ENCODE measurements at places on chromosomes 3 and 15.
A peak's percentile ranks its signal among the peaks of the same experiment; 100 is the strongest.

DNA sequence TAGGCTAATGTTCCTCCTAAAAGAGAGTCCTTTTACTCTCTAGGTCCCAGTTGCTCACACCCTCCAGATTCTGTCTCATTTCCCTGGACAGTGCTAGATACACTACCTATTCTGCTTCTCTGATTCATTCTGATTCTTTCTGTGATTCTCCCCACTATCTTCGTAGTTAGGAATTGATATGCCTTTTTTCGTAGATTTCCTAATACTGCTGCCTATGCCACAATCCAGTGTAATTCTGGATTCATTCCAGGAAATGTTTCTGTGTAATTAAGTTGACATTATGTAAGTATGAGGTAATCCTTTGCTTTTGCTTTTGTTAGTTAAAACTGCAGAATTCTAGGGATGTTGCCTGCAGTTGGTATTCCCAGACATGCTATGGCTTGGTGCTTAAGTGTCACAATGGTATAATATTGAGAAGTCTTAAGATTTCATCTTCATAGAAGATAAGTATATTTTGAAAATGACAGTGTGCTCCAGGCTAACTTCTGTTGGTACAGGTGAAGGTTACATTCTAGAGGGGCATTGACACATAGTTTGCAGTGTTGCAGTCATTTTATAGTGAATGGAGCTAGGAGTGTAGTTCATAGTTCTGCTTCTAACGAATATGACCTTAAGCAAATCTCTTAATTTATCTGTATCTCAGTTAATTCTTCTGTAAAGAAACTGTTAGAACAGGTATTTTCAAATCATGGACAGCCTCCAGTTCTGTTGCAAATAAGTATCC, 54.3 kb downstream of the RIOX2 start:
- DNase-seq = no peak

DNA sequence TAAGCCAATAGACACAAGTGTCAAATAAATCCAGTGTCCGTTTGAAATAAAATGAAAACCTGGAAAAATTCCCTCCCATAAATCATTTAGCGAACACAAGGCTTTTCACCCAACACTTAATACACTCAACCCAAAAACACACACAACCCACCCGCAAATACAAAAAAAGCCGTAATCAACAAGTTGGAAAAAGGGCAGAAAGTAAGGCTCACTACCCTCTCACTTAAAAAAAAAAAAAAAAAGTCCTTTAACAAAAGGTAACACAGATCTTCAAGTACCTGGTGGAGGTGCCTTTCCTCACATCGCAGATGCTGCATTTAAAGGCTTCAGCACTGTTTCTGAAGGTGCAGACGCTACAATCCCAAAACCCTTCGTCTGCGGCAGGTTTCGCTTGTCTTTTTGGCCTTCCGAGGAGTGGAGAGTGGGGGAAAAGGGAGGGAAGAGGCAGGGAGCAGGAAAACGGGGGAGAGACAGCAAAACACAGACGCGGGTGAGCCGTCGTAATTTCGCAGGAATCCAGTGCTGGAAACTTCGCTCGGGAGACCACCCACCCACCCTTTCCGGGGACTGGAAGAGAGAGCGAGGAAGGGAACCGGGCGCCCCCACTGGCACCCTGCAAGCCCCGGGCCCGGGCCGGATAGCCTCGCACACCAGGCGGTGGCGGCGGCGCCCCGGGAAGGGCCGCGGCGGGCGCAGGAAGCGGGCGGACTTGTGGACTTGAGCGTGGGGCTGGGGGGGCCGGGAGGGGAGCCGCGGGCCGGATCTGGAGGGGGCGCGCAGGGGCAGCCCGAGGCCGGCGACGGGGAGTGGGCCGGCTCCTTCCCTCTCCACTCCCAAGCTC, 401.8 kb downstream of the SHQ1 start:
- no peak for DNase-seq

DNA sequence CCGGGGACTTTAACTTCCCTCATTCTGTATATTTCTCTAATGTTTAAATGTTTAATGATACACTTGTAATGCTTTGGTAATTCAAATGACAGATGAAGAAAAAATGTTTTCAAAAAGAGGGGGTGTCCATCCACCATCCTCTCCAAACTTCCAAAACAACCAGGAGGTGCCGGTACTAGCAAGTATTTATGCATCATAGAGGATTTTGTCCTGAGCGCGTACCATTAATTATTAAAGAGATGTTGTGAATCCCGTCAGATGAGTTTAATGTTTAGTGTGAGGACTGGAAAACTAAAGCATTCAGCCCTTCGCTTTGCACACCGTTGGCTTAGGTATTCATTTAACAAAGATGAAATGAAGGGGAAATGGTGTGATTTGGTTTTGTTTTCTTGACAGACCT, 1.3 kb downstream of the SLC28A1 start:
- no peak for DNase-seq

GRCh38 chr3:124818398-124819091, 68.6 kb downstream of the ITGB5 start:
- DNase-seq = no peak

GRCh38 chr3:89061259-89061658, 46.2 kb upstream of the EPHA3 start:
- no peak for DNase-seq

DNA sequence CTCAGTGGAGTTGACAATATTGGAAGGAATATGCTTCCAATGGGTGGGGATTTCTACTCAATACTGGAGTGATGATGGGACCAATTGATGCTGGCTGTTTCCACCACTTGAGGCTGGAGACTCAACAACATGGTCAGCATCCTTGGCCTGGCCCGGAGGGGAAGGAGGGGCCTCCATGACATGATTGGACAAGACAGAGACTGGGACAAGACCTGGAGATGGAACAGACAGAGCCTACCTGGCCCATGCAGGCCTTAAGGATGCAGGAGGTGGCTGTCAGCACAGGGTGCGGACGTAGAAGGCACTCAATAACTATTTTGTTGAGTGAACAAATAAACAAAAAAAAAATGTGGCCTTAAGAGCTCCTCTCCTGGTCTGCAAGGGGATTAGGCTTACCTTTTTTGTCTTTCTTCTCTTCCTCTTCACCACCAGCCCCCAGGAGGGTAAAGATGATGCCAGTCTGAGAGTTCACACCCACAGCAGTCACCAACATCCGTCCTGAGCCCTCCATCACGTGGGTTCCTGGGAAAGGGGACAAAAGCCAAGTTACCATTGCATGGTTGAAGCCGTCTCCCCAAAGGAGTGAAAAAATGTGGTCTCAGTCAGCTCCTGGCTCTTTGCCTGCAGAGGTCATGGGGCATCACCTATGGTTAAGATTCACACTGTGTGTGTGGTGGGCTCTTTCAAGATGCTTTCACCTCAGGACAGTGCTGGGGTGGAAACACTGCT, 67.1 kb upstream of the SEC13 start:
- no peak for DNase-seq

GRCh38 chr15:39774688-39775267, 7.9 kb downstream of the FSIP1 start:
- peak; percentile 13 for DNase-seq

DNA sequence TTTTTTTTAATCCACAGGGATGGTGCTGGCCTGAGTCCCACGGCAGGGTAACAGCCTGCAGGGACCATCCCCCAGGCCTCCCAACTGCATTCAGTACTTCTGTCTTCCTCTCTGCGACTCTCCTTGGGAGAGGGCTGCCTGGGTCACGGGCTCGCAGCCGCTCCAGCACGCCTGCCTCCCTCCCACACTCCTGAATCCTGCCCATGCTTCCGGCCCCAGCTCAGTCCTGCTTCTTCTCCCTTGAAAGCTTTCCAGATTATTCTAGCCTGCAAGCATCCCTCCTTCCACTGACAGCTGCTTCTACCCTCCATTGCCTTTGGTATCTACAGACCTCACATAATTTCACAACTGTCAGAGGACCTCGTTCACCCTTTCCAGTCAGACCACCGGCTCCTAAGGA, 32.4 kb downstream of the MEGF11 start:
- DNase-seq = no peak

- peak; percentile 67 for DNase-seq
Measured at GRCh38 chr15:74635228-74635627, 19.6 kb downstream of the CLK3 start.

GRCh38 chr3:153640689-153641665, 479.0 kb downstream of the RAP2B start:
- DNase-seq = no peak

- no peak for DNase-seq
Measured at GRCh38 chr3:132432639-132433038, 15.3 kb downstream of the DNAJC13 start.

DNA sequence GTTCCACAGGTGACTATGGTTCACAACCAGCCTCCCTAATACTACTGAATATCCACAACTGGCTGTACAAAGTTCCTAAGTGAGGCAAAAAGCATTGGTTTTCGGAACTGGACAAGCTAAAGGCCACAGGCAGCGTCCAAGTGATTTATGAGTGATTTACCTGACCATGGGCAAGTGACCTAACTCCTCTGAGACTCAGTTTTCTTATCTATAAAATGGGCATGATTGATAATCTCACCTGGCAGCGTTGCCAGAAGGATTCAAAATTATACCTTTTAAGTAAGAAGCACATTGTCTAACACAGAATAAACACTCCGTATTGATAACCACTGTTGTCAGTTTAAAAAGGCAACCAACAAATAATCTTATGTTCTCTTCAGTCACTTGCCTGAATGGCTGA, 29.8 kb downstream of the ADAMTS9 start:
- DNase-seq = no peak

DNA sequence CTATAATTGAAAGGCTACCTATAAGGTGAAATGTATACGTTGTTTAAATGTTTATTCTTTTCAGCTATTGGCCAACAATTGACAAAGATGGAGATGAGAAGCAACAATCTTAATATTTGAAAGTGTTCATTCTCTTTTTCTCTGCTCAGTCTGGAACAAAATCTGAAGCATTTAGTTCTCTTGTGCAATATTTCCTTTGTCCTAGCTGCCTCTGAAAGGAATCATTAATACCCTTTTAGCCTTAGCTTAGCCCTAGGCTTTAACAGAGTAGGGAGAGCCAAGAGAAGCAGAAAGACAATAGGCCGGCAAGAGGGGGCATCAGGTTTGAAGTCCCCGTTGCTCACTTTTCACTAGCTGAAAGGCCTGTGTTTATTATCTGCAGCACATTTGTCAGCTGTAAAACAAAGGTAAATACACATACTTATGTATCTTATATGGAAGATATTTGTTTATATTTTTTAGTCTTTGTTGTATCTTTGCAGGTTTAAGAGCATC, 422.5 kb upstream of the SEMA6D start:
- no peak for DNase-seq

DNA sequence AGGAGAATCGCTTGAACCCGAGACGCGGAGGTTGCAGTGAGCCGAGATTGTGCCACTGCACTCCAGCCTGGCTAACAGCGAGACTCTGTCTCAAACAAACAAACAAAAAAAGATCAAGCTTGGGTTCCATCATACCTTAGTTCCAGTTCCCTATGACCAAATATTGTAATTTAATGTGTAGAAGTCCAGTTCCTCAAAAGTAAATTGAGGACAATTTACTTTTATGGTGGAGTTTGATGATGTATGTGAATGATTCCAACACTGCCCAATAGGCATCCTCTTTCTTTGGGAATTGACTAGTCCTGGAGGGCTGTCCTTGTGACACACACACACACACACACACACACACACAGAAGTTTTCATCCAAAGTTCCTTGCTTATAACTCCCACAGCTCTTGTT, 2.8 kb upstream of the PKM start:
- DNase-seq = no peak

- peak; percentile 61 for DNase-seq
Measured at GRCh38 chr3:186909078-186909853, 21.1 kb upstream of the ST6GAL1 start.

- DNase-seq = no peak
Measured at GRCh38 chr15:38605744-38606143, 41.1 kb upstream of the RASGRP1 start.

- peak; percentile 21 for DNase-seq
Measured at GRCh38 chr3:73502609-73503583, 121.8 kb downstream of the PDZRN3 start.

DNA sequence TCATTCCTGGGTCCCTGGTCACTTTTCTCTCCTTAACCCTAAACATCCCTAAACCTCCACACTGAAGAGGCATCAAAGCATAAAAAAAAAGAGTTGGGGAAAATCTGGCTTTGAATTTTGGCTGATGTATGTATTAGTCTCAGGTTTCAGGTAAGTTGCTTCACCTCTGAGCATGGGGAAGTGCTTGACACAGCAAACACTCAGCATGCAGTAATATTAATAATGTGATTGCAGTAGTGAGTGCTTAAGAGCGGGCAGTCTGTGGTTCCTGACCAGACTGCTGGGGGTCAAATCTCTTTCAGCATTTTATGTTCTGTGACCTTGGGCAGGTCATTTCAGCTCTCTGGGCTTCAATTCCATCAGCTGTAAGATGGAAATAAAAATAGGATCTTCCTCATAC, 467.9 kb downstream of the SOX2 start:
- DNase-seq = no peak

Measured in stimulated activated CD4-positive, alpha-beta T cell treated with anti-CD3 and anti-CD28 coated beads, Interleukin-4, amount 100 ng/mL, for 4 hours (primary cell).